ENCODE measurements at places on chromosomes 6 and 20.

DNA sequence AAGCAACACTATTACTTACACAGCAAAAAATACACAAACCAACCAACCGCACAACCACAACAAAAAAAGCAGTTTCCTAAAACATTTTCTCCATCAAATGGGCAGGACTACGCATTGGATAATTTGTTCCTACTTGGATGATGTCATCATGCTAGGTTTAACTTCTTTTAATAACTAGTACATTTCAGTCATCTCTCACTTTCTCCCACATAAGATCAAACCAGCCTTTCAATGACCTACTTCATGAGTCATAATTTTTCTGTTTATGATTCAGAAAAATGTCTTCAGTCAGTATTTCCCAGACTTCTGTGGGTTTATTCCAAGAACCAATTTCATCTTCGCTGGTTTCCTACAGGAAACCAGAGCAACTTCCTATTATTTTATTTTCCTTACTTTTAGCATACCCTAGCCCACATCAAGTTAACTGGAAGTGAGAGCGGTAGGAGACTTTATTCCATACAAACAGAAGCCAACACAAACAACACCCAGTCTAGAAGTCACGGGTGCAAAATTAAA, 134.2 kb downstream of the GMDS start:
- no peak for DNase-seq

DNA sequence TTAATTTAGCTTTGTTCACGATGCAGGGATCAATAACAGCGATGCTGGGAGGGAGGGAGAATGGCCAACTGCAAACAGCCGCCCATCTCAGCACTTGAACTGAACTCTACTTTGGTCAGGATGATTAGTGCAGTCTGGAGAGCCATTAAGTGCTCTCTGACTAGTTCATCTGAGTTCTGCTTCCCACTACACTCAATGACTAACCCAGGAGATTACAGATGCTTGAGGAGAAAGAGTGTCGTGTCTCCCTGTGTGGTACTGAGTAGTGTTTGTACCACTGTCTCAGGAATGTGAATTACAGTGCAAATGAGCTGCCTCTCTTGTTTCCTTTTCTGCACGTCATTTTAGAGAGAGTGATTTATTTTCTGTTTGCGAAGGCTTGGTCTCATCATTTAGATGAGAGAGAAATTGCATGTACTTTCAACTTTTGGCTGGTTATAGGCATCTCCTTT, 23.5 kb downstream of the CARMIL1 start:
- DNase-seq, result no peak

GRCh38 chr6:4294636-4295035, 159.3 kb upstream of the ECI2 start:
- DNase-seq, result no peak

DNA sequence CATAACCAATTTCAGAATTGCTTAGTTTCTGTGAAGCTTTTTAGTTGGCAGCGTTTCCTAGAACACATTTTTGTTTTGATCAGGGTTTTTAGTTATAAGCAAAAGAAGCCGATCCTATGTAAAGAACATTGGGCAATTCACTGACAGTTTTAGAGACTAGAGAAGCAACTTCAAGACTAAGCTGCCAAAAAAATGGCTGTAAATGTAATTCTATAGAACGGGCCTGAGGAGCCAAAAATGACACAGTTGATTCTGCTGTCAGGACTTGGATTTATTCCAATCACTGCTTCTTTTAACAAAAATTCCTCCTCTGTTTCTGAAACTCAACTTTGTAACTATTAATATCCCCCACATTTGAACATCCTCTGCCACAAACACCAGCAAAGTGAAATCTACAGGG, 236.0 kb upstream of the EYS start:
- no peak for DNase-seq
